ENCODE measurements at places on chromosomes 7 and 10. TPM values are rescaled to one million over a fixed set of nuclear protein-coding genes. Genes with fewer than 3 reads are reported as not detected.

Gene FANK1
- total RNA-seq = 4.6 TPM

Gene NEBL
- under 0.01 TPM for total RNA-seq

Gene GIMAP2
- under 0.01 TPM for total RNA-seq

Gene VAX1
- not detected for total RNA-seq

Gene MCU
- 41.9 TPM for total RNA-seq

Gene CALHM2
- 12.1 TPM for total RNA-seq

Gene SPDYE2B
- total RNA-seq = not detected
